ENCODE measurements at places on chromosomes 1 and 21.

DNA sequence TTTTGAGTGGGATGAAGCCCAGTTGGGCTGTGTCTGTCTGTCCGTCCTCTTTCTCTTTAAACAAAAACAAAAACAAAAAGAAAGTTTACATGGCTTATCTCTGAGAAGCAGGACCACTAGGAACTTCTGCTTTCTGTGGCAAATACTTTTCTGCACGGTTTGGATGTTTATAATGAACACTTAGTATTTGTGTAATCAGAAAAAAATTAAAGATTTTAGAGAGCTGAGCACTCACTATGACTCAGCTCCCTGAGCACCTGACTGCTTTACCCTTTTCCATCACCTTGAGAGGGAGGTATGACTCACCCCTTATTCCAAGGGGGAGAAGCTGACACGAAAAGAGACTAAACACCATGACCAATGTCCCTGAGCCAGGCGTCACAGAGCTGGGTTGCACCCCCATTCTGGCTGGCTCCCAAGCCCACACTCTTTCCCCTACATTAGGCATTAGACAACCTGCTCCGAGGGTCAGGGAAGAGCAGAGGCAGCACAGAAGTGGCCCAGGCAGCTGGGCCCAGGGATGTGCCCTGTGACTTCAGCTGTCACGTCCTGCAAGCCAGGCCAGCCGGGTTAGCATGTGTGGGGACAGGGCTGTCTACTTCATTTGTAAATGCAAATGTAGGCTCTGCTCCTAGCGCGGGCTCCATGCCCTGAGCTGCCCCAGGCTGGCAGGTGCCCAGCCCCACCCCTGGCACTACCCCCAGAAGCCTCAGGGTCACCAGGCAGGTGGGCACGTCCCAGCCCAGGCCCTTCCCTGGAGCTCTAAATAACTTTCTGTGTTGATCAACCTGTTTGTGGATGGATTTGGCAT, 30.4 kb downstream of the RAP1GAP start:
- no peak for DNase-seq

DNA sequence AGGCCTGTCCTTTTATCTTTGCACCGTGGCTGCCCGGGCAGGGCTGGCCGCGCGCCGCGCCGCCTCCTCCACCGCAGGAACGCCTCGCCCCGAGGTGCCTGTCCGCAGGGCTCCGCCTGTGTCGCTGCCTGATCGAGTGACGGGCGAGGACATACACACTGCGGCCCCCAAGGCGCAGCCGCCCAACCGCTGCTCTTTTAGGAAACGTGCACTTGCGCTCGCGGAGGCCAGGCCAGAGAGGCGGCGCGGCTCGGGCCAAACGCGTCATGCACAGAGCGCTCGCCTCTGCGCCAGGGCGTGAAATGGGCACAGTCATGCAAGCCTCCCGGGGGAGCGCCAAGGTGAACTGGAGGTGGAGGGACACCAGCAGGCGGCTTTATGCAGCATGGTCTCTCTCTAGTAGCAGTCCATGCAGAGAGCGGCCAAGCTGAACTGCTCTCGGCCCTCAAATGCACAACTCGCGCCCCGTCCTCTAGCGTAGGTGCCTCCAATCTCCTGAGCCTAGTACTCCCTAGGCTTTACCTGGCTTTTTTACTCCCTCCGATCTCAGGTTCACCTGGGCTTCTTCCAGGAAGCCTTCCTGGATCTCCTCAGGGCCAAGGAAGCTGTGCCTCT, 12.9 kb downstream of the TRABD2B start:
- no peak for DNase-seq

DNA sequence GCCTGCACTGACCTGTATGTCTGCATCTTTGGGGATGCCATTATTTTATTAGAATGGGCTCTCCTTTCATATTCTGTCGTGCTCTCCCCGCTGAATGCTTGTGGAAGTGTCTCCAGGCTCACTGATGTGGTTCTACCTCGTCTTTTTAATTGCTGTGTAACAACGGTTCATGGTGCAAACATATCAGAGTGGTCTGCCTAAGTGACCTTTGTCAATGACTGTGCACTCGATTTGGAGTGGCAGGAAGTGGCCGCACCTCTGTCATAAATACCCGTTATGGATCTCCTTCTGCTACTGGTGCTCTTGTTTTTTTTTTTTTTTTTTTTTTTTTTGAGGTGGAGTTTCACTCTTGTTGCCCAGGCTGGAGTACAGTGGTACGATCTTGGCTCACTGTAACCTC, 38.3 kb downstream of the SPSB1 start:
- DNase-seq = no peak

DNA sequence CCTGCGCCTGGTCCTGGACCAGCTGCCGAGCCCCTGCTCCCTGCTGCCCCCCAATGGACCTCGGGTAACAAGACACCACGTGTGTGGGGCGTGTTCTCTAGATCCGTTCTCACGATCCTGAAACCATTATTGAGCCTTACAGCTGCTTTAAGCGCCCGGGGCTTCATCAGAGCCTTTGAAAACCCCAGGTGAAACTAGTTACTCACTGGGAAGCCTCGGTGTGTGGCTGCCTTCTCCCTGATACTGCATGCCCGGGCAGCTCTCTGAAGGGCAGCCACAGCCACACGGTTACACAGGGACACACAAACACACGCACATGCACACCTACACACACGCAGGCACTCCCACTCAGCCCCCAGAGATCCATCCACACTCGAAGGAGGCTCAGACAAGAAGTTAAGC, 5.3 kb downstream of the HES2 start:
- peak; percentile 61 for DNase-seq

- no peak for DNase-seq
These were observed 16.6 kb upstream of the PTP4A2 start for GRCh38 chr1:31954607-31955283.

DNA sequence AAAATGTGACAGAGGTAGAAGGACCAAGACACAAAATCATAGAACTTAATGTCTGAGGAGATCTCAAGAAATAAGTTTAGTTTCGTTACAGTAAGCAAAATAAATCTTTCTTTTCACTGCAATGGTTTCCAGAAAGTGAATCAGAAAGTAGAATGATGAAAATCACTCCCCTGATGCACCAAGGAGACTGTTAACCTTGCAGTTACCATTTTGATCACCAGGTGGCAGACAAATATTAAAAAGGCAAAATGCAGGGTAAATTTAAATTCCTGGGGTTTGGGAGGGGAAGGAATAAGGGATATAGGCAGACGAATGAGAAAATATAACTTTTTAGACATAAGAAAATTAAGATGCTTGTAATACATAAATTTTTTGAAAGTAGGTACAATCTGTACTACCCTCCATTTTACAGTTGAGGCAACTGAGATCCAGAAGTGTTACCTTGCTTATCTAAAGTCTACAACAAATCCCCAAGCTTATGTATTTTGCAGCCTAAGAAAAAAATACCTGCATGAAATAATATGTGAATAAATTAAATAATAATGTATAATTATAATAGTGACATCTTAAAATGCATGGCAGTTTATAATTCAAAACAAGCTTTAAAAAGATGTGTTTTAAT, 253.2 kb downstream of the CRB1 start:
- peak; percentile 15 for DNase-seq
